ACHN (cell line): ENCODE measurements at places on chromosomes 16 and 17.

- DNase-seq: no peak
Measured at GRCh38 chr16:80347900-80348299, 192.9 kb upstream of the DYNLRB2 start.

- peak; percentile 98 for DNase-seq
Measured at GRCh38 chr17:75194879-75195278, 10.6 kb upstream of the NUP85 start.

GRCh38 chr17:18382441-18383078 is 5.0 kb downstream of the EVPLL start:
- DNase-seq: no peak

- DNase-seq: no peak
Measured at GRCh38 chr16:1315081-1316032, 5.9 kb downstream of the UBE2I start.

- DNase-seq: no peak
Measured at GRCh38 chr17:17391668-17392370, 85.0 kb upstream of the MED9 start.

GRCh38 chr17:12537436-12537835 is 128.3 kb upstream of the MYOCD start:
- no peak for DNase-seq

DNA sequence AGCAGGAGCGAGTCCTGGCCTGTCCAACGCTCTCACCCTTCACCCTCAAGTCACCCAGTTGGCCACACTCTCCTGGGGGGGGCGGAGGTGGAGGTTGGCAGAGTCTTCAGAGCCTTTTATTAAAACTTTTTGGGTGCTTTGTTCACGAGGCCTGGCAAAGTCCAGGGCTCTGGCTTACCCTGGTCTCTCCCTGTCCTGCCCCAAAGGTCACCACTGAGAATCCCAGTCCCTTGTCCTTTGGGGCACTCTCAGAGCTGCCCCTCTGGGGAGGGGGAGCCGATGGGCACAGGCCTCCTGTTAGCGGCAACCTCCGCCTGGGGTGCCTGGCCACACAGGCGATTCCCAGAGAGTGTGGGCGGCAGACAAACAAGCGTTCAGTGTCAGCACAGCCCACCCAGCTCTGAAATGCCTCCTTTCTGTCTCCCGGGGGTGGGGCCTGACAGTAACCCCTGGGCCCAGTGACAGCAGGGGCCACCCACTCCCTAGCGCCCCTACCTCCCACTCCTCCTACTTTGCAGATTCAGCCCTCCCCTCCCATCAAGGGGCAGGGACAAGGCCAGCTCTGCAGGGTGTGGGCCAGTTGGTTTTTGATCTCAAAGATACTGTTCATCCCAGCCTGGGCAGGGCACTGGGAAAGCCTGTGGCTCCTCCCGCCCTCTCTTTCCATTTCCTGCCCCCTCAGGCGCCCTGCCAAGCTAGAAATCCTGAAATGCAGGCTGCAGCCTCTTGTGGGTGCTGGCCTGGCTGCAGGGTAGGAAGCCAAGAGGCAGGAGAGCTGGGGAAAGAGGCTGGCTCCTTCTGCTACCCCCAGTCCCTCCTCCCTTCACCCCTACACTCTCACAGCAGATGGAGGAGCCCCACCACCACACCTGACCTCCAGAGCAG is 36.6 kb upstream of the EMP2 start:
- peak; percentile 82 for DNase-seq

- no peak for DNase-seq
Measured at GRCh38 chr17:1012823-1013728, 16.1 kb downstream of the TIMM22 start.

- DNase-seq: no peak
Measured at GRCh38 chr16:73252446-73252845, 204.5 kb upstream of the ZFHX3 start.

DNA sequence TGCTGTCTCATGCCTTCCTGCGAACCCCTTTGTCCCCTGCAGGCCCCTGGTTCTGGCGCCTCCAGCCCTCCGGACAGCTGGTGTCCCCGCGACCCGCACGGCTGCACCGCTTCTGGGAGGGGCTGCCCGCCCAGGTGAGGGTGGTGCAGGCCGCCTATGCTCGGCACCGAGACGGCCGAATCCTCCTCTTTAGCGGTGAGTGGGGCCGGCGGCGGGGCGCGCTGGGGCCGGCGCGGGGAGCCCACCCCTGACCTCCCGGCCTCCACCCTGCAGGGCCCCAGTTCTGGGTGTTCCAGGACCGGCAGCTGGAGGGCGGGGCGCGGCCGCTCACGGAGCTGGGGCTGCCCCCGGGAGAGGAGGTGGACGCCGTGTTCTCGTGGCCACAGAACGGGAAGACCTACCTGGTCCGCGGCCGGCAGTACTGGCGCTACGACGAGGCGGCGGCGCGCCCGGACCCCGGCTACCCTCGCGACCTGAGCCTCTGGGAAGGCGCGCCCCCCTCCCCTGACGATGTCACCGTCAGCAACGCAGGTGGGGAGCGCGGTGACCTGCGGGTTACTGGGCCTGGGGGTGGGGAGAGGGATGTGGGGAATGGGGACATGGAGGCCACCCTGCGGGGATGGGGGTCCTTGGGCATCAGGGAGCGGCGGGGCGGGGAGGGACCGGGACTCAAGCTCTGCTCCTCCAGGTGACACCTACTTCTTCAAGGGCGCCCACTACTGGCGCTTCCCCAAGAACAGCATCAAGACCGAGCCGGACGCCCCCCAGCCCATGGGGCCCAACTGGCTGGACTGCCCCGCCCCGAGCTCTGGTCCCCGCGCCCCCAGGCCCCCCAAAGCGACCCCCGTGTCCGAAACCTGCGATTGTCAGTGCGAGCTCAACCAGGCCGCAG is 7.1 kb upstream of the IL32 start:
- DNase-seq: peak; percentile 71

GRCh38 chr16:86092586-86093480 is 193.9 kb downstream of the IRF8 start:
- DNase-seq: no peak

DNA sequence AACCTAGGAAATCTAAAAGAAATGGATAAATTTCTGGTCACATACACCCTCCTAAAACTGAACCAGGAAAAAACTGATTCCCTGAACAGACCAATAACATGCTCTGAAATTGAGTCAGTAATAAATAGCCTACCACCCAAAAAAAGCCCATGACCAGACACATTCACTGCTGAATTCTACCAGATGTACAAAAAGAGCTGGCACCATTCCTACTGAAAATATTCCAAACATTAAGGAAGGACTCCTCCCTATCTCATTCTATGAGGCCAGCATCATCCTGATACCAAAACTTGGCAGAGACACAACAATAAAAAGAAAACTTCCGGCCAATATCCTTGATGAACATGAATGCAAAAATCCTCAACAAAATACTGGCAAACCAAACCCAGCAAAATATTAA is 52.9 kb downstream of the TTC19 start:
- DNase-seq: no peak
